Fibroblast of villous mesenchyme (primary cell): ENCODE measurements at places on chromosomes 5 and 9. TPM values are rescaled to one million over a fixed set of nuclear protein-coding genes. Genes with fewer than 3 reads are reported as not detected.

The FASTKD3 gene
- total RNA-seq = 11.3 and 22.0 TPM in 2 replicates

The GARIN3 gene
- total RNA-seq = not detected in 2 replicates

The PCDHGB4 gene
- total RNA-seq = 11.0 and 13.4 TPM in 2 replicates

The PTPN3 gene
- under 0.01 TPM in 2 replicates for total RNA-seq

The PCDHGC3 gene
- total RNA-seq = 35.4 and 36.3 TPM in 2 replicates

The VLDLR gene
- total RNA-seq = 4.7 and 9.0 TPM in 2 replicates

The ADRA1B gene
- total RNA-seq = under 0.01 and 0.43 TPM in 2 replicates

The SLC25A2 gene
- total RNA-seq = under 0.01 and 0.64 TPM in 2 replicates

The QRFP gene
- total RNA-seq = not detected in 2 replicates

The CCL27 gene
- total RNA-seq = not detected in 2 replicates

The CLTA gene
- 194 and 265 TPM in 2 replicates for total RNA-seq

The HSD17B3 gene
- total RNA-seq = not detected in 2 replicates

The STKLD1 gene
- total RNA-seq = 0.32 and 2.6 TPM in 2 replicates

The IL31RA gene
- total RNA-seq = 0.43 and 0.64 TPM in 2 replicates

The PLPPR1 gene
- total RNA-seq = not detected in 2 replicates

The CARTPT gene
- not detected in 2 replicates for total RNA-seq

The IFNA21 gene
- not detected in 2 replicates for total RNA-seq

The GPR151 gene
- total RNA-seq = not detected in 2 replicates

The CD180 gene
- total RNA-seq = not detected in 2 replicates

DNA sequence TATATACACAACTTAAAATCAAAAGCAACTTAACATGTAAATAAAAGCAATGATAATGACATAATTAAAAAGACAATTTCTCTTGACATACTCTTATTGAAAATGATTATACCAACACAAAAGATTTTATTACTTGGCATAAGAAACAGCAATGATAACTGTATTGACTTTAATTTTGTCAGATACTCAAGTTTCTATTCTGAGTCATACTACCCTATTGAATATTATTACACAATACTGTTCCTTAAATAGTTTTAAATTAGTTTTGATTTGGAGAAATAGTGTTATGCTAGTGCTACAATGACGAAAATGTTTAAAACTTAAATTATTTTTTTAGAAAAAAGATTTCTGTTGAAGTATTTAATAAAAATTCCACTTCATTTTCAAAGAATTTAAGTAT lies 1319.3 kb upstream of the C9orf72 start:
- DNase-seq = no peak

- no peak for DNase-seq
These were observed 28.4 kb downstream of the PAX5 start for GRCh38 chr9:37005517-37006140.

DNA sequence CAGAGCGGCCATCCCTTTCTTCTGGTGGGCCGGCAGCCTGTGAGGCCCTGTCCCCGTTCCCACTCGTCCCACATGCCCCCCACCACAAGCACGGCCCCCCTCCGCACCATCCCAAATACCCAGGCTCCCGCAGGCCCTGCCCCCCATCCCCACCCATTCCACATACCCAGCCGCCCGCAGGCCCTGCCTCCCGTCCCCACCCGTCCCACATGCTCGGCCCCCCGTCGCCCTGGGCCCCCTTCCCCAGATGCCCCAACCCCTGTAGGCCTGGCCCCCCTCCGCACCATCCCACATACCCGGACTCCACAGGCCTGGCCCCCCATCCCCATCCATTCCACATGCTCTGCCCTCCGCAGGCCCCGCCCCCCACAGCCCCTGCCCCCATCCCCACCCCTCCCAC lies 11.5 kb downstream of the SLC6A19 start:
- DNase-seq = no peak

DNA sequence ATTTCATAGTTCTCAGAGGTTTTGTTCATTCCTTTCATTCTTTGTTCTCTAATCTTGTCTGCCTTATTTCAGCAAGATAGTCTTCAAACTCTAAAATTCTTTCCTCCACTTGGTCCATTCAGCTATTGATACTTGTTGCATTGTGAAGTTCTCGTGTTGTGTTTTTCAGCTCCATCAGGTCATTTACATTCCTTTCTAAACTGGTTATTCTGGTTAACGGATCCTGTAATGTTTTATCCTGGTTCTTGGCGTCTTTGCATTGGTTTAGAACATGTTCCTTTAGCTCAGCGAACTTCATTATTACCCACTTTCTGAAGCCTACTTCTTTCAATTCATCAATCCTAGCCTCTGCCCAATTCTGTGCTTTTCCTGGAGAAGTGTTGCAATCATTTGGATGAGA lies 45.1 kb upstream of the TXNDC8 start:
- no peak for DNase-seq

DNA sequence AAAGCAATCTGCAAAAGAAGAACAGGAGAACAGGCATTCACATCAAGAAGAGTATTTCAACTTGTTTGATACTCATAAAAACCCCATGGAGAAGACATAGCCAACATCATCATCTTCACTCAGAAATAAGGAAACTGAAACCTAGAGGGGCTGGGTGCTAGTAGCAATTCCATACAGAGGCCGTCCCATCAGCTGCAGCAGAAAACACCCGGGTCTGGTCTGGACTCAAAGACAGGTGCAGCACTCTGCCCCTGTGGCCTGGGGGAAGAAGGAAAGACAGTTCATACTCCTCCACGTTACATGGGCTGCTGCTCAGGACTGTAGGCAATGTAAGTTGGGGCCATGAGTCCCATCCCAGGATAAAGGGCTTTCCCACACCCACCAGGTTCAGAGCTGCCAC lies 11.6 kb downstream of the GZMA start:
- DNase-seq = no peak

DNA sequence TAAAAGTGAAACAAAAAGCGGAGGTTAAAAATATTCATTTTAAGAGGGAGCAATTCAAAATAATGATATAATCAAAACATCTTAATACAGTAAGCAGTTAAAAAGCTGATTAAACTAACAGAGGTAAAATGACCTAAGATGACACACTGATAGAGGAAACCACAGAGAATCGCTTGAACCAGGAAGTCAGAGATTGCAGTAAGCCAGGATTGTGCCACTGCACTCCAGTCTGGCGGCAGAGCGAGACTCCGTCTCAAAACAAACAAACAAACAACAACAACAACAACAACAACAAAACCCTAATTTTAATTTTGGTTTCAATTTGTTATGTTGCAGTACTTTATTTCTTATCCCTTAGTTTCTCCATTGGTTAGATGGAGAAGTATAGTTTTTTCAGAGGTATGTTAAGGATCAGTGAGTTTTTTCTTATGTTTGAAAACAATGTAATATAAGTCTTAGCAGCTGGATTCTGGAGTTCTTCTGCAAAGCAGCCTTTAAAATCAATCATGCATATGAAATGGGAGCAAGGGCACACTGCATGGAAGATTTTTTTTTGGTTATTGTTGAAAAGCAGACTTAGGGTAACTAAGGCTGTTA lies 58.5 kb downstream of the MLANA start:
- DNase-seq = peak; percentile 47

- no peak for DNase-seq
These were observed 601.8 kb downstream of the CCDC171 start for GRCh38 chr9:16154521-16155078.

- DNase-seq = no peak
These were observed 199.4 kb upstream of the ST8SIA4 start for GRCh38 chr5:101102506-101102905.

- no peak for DNase-seq
These were observed 591.0 kb upstream of the DMAC1 start for GRCh38 chr9:8390571-8390970.

GRCh38 chr5:36728697-36729543 lies 122.5 kb downstream of the SLC1A3 start:
- DNase-seq = peak; percentile 68

DNA sequence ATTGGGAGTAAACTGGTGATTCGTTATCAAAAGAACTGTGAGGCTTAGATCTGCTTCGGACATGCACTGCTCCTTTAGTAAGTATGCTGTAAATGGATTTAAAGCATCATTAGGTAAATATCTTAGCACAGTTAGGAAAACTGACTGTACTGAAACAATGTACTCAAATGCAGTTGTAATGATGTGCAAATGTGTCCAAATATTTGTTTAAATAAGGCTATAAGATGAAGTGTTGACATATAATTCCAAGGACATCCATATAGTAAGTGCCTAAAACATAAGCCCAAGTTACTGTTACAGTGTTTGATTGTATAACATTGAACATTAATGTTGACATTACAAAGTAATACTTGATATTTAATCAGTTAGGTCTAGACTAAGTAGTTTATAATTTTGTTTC lies 512.5 kb upstream of the CDH18 start:
- no peak for DNase-seq

GRCh38 chr5:1152771-1153282 lies 41.0 kb upstream of the SLC12A7 start:
- peak; percentile 39 for DNase-seq

- DNase-seq = no peak
These were observed 61.8 kb downstream of the DRD1 start for GRCh38 chr5:175382171-175382570.

- no peak for DNase-seq
These were observed 78.6 kb downstream of the NTRK2 start for GRCh38 chr9:84748112-84748511.

GRCh38 chr5:69493396-69494133 lies 975 bp downstream of the OCLN start:
- no peak for DNase-seq

GRCh38 chr9:90142580-90142979 lies 500.0 kb downstream of the DIRAS2 start:
- DNase-seq = peak; percentile 49

- no peak for DNase-seq
These were observed 361.8 kb downstream of the ELAVL2 start for GRCh38 chr9:23464275-23464674.

- peak; percentile 46 for DNase-seq
These were observed 21.3 kb downstream of the TRMO start for GRCh38 chr9:97900738-97901565.

DNA sequence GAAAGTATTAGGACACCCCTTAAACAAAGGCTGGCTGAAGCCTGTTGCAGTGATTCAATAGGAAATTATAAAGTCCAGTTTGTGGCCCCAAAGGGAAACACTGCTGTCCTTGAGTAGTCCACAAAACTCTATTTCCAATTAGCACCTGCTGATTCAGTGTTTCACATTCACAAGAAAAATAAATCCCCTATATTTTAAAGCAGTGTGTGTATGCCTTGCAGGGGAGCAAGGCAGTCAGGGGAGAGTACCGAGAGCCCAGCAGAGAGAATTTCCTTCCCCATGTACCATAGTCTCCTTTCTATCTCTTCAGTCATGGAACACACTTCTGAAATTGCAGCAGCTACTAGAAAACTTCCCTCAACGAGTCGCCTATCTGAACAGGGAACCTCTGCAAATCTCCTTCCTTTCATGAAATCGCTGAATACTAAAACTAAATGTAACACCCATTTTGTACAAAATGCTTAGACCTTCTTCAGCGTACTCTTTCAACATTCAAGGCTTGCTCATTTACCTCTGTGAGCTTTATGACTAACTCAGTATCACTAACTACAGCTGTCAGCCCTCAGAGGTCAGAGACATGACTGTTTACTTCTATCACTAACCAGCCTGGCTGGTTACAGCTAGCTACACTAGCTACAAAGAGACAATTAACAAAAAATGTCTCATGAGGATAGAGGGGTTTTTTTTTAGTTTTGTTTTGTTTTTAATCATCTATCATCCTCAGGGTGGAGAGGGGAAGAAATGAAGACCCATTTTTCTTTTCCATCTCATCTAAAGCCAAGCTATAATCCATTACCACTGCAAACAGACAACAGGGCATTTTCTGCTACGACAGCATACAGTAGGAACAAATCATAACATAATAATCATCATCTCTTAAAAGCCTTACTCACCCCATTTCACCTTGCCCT lies 188.7 kb downstream of the EBF1 start:
- DNase-seq = peak; percentile 9

- DNase-seq = no peak
These were observed 5.5 kb downstream of the CDC37L1 start for GRCh38 chr9:4684820-4685219.

DNA sequence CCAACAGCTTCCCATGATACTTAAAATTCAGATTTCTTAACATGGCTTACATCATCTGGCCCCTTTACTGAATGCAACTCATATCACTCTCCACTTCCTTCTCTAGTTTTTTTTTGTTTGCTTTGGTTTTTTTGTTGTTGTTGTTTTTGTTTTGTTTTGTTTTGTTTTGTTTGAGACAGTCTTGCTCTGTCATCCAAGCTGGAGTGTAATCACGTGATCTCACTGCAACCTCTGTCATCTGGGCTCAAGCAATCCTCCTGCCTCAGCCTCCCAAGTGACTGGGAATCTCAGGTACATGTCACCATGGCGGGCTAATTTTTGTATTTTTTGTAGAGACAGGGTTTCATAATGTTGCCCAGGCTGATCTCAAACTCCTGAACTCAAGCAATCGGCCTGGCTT lies 41.4 kb downstream of the CPLANE1 start:
- DNase-seq = no peak
